ENCODE measurements at places on chromosomes 7 and 10.
A peak's percentile ranks its signal among the peaks of the same experiment; 100 is the strongest.

GRCh38 chr10:44873160-44873559, 38.0 kb upstream of the TMEM72 start:
- DNase-seq, result no peak

GRCh38 chr7:129492391-129492790, 9.9 kb upstream of the SMKR1 start:
- DNase-seq, result no peak

- no peak for DNase-seq
Measured at GRCh38 chr7:79553811-79554555, 100.5 kb upstream of the MAGI2 start.

GRCh38 chr7:129010075-129010474, 44.8 kb downstream of the TNPO3 start:
- DNase-seq, result no peak

- DNase-seq, result no peak
Measured at GRCh38 chr7:127383123-127383835, 9.2 kb downstream of the ZNF800 start.

DNA sequence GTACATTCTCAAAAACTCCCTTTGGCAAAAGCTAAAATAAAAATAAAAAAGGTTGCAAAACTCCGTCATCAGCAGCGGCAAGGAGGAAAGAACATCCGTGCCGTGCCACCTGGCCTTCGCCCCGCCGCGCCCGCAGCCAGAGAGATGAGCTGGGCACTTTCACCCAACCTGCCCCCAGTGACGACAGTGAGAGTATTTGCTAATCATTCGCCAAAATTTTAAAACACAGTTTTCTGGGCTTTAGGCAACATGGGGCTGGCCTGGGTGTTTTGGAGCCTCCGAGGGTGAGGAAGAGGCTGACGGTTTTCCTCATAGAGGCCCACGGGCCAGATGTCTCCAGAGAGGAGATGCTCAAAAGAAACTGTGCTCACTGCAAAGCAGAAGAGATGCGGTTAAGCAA, 128.2 kb downstream of the PRKAG2 start:
- DNase-seq, result no peak

- no peak for DNase-seq
Measured at GRCh38 chr10:75957314-75958120, 526.1 kb downstream of the LRMDA start.

DNA sequence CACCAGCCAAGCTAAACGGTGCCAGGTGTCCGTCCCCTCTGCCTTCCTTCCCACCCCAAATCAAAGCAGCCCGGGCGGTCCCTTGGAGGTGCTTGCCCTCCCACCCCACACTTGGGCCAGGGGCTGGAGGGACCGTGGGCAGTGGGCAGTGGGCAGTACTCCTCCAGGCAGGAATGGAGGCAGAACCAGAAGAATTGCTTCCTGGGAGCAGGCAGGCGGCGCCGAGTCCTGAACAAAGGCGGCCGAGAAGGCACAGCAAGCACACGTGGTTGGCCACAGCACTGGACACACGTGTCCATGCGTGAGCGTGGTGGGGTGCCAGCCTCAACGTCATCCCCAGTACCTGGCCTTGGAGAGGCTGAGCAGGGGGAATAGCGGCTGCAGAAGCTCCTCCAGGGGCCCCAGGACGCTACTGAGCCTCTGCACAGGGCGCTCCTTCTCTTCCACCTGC, 48.4 kb upstream of the NKX6-2 start:
- DNase-seq, result no peak

DNA sequence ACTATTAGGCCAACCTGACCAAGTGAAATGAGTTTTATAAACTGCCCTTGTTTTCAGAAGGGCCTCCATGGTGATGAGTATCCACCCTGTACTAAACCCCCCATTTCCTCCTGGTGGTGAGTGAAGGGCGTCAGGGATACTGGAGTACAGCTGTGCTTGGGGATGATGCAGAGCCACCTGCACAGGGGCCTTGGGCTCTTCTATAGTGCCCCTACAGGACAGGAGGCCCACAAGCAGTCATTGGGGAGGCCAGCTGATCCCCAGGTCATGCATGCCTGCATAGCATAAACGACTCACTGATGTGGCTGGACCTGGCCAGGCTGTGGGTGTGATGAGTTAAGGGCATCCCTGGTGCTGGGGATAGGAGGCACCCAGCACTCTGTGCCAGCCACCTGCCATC, 114.1 kb upstream of the CELF2 start:
- no peak for DNase-seq

GRCh38 chr10:36612436-36612835, 513.0 kb upstream of the ANKRD30A start:
- no peak for DNase-seq

DNA sequence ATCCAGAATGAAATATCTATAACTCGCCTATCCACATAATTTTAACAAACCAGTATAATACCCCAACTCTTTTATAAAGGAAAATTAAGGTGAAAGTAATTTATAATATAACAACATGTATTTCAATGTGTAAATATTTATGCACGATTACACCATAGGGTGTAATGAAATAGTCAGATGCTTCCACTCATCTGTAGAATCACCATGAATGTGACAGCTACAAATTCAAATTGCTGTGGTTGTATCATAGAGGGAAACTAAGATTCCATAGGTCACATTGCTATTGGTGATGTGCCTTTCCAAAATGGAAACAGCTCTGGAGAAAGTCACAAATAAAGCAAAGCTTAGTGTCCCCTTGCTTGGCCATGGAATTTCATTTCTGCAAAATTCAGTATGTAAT, 95.7 kb downstream of the CPED1 start:
- no peak for DNase-seq

GRCh38 chr10:125392609-125393008, 232.2 kb upstream of the CTBP2 start:
- DNase-seq, result no peak

- DNase-seq, result no peak
Measured at GRCh38 chr7:33038639-33039038, 23.9 kb downstream of the NT5C3A start.

DNA sequence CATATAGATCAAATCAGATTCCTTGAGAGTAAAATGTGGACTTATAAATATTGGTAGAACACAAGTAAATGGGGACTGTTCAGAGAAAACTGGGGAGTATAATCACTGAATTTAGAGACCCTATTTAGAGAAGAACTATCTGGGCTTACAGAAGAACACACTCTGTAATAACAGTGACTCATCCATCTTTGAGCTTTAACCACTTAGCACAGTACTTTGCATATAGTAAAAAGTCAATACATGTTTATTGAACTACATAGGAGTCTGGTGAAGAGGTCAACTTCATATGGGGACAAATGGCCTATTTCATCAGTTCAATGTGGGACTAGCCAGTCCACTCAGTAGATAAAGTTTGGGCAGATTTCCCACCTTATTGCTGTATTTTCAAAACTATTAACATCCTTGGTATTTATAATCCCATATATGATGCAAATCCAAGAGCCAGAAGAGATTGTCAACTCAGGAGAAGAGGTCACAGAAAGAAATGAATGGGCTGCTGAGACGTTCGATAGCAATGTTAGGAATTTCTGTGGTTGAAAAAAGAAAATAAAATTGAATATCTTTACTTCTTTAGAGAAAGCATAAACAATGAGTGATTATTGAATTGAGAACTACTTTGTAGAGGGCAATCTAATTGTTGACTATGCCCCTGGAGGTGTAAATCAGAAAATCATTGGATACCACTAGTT, 119.3 kb upstream of the CACNA2D1 start:
- no peak for DNase-seq

GRCh38 chr10:106637873-106638272, 526.6 kb downstream of the SORCS1 start:
- DNase-seq, result no peak

- no peak for DNase-seq
Measured at GRCh38 chr7:73680501-73680900, 2.8 kb downstream of the DNAJC30 start.

DNA sequence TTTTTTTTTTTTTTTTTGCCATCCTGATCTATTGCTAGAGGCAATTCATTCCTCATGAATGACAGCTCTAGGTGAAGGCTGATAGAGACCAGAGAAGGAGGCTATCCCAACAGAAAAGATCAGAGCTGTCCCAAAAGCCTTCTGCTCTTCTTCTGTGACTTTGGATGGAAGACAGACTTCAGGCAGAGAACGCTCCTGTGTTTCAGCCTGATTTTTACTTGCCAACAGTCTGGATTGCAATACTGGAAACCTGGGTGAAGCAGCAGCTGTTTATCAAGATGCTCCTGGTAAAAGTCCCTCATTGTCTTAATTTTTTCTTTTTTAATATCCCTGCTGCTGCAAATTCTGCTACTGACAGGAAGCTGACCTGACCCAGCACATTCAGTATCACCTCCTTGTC, 219.5 kb downstream of the CCDC3 start:
- no peak for DNase-seq

DNA sequence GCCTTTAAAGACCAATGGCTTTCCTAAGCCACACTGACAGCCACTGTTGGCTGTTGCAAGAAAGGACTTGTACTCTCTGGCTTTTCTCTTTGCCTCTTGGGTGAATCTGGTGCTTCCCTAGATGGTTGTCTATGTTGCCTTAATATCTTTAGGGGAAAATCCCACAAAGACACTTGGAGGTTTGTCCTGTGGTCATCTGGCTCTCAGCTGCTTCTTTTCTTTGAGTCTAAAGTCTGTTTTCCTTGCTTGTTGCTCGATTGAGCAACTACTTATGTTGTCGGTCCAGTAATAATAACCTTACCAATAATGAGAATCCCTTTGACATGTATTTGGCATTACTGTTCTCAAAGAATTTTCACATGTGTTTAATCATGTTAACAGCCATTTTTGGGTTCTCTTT, 537.6 kb downstream of the LRMDA start:
- no peak for DNase-seq

GRCh38 chr10:76324283-76324682, 892.9 kb downstream of the LRMDA start:
- no peak for DNase-seq

GRCh38 chr10:125020871-125021270, 78.9 kb downstream of the ZRANB1 start:
- DNase-seq, result no peak

GRCh38 chr10:4111643-4112042, 326.6 kb upstream of the KLF6 start:
- DNase-seq, result no peak

- DNase-seq, result no peak
Measured at GRCh38 chr7:159061209-159061608, 83.5 kb downstream of the VIPR2 start.

DNA sequence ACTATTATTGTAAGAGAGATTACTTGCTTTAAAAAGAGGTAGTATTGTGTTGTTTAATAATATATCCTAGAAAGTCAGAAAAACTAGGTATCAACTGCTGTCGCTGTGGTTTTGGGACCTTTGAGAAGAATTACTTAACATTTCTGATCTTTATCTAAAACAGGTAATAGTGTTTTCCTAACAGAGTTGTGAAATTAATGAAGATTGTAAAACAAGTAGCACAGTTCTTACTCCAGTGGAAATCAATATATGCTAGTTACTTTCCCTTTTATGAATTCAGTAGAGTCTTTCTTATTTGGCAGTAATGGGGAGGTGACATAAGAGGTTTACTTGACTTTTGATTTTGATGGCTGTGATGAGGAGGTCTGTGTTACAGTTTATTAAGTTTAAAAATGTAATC, 58.1 kb downstream of the KIF20B start:
- no peak for DNase-seq

- DNase-seq, result no peak
Measured at GRCh38 chr10:128710098-128710797, 584.0 kb upstream of the MKI67 start.

DNA sequence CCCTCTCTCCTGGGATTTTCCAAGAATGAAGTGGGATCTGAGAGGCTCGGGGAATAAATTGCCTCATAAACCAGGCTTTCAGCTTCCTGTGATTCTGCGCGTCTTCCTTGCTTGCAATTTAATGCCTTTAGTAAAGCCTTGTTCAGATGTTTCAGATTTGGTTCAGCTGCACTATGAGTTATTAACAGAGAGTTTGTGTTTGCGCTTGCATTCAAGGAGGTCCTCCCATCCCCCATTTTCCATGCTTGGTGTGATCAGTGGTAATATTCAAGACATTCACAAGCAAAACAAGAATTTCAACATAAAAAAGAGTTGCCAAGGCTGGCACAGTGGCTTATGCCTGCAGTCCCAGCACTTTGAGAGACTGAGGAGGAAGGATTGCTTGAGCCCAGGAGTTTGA, 1068.9 kb downstream of the TYW1 start:
- DNase-seq, result no peak

DNA sequence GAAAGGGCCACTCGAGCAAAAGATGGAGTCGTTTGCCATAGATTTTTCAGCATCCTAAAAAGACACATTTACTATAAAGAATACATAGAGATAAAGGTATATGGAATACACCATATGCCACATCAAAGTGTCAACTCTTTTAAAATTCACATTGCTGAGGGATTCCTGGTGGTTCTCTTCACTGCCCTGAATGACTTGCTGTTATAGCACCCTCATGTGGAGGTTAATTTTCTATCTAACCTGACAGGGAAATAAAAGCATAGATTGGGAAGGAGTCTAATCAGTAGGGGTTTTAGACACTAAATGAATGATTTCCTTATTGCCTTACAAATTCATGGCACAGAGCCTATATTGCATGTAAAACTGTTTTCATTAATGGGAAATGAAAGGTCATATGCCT, 25.9 kb downstream of the DNAH11 start:
- DNase-seq, result no peak

GRCh38 chr7:73701357-73701995, 18.0 kb downstream of the STX1A start:
- DNase-seq, result peak; percentile 14

DNA sequence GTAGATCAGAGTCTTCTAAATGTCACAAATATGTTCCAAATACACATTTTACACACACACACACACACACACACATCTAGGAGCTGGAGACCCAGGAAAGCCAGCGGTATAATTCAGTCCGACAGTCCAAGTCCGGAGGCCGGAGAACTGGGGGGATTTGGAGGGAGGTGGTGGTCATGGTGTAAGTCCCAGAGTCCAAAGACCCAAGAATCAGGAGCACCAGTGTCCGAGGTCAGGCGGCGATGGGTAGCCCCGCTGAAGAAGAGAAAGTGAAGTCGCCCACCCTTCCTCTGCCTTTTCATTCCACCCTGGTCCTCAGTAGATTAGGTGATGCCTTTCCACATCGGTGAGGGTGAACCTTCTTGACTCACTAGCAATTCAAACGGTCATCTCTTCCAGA, 154.8 kb downstream of the CAMK1D start:
- DNase-seq, result no peak

- DNase-seq, result no peak
Measured at GRCh38 chr10:70458329-70459060, 17.0 kb upstream of the NODAL start.

DNA sequence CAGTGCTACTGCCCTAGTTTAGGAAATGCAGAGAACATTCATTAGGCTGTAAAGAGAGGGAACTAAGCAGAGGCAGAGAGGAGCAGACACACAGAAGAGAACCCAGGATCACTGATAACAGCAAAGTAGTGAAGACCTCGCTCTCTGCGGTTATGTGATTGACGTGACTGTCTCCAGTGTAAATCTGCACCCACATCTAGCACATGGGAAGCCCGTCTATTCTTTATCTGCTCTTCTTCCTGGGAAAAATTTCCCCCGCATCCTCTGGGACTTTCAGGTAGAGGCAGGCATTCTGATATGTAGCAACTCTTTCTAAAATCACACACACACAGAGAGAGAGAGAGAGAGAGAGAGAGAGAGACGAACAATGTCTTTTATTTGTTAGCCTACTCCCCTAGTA, 699.6 kb downstream of the GRID1 start:
- no peak for DNase-seq

- DNase-seq, result no peak
Measured at GRCh38 chr10:3867454-3868270, 82.7 kb upstream of the KLF6 start.

Data from activated naive CD4-positive, alpha-beta T cell (primary cell).